ENCODE measurements at places on chromosomes 4 and X.
A peak's percentile ranks its signal among the peaks of the same experiment; 100 is the strongest.

DNA sequence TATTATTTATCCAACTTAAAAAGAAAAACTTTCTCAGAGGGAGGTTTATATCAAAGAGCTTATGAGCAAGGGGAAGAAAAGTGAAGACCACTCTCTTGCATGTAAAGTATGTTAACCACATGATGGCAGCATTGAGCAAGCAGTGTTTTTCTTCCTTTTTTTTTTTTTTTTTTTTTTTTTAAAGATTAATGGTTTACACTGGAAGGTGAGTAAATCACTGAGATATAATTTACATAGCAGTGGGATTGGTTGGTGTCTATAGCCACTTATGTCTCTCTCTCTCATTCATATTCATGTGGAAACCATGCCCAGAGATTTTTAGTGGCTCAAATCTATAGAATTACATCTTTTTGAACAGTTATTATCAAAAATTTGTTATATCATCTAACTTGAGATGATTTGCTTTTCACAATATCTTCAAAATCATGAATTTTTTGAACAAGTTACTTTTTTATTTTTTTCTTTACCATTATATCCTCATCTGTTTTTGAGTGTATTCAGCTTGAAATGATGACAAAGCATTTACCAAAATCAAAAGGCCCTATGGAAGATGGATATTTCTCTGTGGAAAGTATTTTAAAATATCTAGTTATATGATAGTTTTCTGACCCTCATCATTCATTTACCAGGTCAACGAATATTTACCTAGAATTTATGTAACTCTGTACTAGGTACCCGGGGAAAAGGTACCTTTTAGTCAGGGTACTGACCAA lies 31.6 kb downstream of the MTHFD2L start:
- peak; percentile 52 for DNase-seq

DNA sequence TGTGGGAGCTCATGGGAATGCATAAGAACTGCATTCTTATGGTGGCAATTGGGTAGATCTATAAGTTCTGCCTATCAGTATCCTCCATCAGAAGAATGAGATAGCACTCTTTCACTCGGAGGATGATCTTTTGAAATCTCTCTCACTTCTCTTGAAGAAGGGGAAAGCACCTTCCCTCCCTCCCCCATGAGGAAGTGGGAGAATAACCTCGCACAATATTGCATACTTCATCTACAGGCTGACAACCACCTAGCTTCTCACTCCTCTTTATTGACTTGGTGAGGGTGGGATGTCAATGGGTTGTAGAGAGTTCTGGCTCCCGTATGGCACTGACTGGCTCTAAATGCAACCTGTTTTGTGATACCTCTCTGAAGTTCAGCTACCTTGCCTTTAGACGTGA lies 146.7 kb upstream of the SPOCK3 start:
- no peak for DNase-seq

- peak; percentile 64 for DNase-seq
These were observed 56.4 kb upstream of the PLAC8 start for GRCh38 chr4:83170952-83171399.

DNA sequence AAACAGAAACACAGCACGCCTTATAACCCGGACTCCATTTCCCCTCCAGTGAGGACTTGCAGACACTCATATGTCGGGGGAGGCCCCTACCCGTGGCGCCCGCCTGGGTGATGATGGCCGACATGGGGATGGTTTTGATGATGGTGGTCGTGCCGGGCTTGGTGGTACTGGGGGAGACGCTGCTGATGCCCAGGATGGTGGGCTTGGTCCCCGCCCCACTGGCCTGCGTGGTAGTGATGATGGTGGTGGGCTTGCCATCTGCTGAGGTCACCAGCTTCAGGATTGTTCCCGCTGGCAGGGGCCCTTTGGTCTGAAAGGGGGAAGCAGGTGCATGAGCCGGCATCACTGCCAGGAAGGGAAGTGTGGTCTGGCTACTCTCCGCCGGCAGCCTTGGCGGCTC lies 12.8 kb upstream of the RENBP start:
- no peak for DNase-seq

DNA sequence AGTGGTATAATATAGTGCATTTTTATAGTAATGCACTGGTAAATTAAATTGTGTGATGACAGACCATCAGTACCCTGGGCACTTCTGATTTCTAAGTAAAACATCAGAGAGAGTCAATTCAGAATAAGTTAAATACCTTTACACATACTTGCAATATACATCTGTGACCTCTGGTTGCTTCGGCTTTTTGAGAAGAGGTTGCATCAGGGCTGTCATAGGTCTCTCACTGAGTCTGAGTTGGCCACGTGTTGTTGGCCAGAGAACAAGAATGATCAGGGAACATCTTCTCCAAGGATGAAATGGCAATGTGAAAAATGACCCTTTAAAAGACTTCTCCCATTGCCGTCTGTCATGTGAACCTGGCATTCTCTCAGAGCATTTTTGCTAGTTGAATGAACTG lies 36.9 kb upstream of the PUDP start:
- no peak for DNase-seq

DNA sequence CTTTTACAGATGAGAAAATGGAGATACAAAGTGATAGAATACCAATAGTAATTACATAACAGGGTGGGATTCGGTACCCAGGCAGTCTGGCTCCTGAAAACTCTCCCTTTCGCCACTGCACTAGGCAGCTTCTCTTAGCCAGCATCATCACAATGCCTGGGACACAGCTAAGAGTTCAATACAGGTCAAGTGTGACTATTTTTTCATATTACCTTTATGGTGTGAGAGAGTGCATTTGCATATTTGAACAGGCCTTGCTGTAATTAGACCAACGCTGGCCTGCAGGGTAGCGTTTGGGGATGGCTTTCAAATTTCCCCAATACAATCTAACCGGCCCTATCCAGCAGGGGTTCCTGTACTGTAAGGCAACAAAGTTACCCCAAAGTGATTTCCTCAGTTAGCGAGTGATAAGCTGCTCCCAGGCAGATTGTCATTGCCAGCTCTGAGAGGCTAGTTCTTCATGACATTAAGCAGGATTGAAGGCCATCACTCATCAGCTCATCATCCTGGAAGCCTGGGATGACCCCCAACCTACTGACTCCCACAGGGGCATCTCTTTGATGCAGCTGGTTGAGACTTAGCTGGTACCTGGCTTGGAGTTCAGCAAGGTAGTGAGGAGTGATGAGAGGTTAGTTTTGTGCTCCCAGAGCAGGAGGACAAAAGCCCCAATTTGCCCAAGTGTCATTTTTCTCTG lies 836.8 kb upstream of the LCORL start:
- no peak for DNase-seq

GRCh38 chr4:174716986-174717770 lies 111.9 kb downstream of the GLRA3 start:
- DNase-seq, result no peak

All from HT1080 (cell line).